NCI-H2081 treated with DMSO at 0.1 percent for 48 hours (cell line): ENCODE measurements at places on chromosomes 6 and 20.
A peak's percentile ranks its signal among the peaks of the same experiment; 100 is the strongest.

DNA sequence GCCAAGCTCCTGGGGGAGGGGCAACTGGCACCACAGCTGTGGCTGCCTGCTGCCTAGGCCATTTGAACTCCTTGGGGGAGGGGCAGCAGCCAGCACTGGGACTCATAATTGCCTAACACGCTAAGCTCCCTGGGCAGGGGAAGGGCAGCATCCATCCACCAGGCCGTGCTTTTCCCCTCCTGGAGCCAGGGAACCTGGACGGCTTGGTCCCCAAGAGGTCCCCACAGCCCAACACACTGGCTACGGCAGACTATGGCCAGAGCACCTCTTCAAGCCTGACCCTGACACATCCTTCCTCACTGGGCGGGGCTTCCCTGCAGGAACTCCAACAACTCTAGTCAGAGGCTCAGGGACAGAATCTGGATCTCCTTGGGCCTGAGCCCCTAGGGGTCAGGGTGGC, 269.4 kb downstream of the RNF144B start:
- no peak for DNase-seq

- no peak for DNase-seq
Observed at GRCh38 chr6:1263850-1264377, 48.0 kb upstream of the FOXQ1 start.

GRCh38 chr20:40495956-40496355, 193.1 kb downstream of the MAFB start:
- DNase-seq: no peak

DNA sequence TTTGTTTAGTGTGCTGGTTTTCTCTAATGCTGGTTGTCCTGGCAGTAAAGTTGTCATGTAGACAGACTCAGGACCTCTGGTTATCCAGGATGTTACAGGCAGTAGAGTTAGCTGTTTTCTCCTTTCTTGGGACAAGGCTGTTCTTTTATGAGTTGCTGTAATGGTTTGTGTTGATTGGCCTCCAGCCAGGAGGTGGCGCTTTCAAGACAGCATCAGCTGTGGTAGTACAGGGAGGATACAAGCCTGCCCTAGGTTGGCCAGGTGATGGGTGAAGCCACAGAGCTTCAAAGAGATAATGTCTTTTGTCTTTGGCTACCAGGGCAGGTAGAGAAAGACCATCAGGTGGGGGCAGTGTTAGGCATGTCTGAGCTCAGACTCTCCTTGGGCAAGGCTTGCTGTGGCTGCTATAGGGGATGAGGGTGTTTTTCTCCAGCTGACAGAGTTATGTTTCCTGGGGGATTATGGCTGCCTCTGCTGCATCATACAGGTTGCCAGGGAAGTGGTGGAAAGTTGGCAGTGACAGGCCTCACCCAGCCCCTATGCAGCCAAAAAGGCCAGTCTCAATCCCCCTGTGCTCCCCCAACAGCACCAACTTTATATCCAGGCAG, 127.2 kb upstream of the TAB2 start:
- DNase-seq: no peak

DNA sequence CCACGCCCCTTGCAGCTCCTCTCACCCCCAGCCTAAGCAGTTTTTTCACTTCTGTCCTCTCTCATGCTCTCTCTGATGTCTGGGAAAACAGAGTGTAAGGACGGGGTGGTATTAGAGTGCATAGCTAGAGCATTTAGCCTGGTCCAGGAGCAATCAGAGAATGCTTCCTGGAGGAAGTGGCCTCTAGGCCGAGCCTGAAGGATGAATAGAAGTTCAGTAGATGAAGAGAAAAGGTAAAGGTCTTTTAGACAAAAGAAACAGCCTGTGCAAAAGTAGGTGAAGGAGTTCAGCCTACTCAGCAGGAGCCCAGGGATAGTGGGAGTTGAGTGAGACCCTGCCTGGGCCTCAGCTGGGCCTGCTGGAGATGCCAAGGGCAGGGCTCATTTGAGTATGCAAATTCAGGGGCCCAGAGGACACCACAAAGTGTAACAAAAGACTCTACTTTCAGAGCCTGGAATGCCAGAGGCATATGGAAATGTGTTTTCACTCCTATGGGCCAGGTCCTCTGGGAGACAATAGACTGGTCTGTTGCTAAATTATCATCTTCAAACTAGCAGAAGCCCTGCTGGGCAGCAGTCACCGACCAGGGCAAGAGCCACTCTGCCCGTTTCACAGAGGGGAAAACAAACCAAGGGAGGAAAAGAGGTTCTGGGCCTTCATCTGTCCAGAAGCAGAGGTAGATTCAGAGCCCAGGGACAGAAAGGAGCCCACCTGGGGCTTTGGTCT, 19.7 kb upstream of the TM9SF4 start:
- no peak for DNase-seq

DNA sequence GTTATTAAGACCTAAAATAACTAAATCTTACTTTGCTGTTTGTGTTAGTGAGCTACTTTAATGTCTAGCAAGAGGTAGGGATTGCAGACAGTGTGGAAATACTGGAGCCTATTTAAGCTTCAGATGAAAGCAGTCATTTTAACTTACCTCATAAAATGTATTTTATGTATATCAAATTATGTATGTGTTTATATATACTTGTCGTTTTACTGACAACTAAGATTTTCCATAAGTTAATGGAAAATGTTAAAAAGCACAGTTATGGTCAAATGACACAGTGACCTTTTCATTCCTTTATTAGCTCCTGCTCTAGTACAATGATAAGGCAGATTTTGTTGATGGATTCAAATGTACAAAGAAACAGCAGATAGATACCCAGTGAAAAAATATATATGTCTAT, 34.6 kb downstream of the QKI start:
- DNase-seq: no peak

GRCh38 chr20:59747671-59748515, 143.6 kb downstream of the PHACTR3 start:
- DNase-seq: no peak

- DNase-seq: no peak
Observed at GRCh38 chr6:29509239-29509638, 21.5 kb upstream of the MAS1L start.

- no peak for DNase-seq
Observed at GRCh38 chr6:24910961-24911725, 24.6 kb downstream of the RIPOR2 start.

DNA sequence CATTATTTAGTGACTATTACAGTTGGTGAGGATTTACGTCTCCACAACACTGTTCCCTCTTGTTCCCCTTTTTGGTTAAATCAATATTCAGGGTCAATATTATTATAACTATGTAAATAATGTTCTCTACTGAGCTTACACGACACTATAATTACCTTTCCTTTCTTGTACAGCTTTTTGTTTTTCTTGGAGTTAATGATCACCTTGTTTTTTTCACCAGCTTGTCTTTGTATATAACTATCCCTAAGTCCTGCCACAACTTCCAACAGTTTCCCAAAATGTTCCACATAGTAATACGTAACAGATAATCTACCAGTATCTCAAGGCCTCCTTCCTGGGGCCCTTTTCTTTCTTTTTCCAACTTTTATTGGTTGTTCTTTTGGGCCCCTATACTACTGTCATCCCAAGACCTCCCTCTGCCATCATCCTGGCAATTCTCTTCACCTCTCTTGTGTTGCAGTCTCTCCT, 142.0 kb upstream of the SOX4 start:
- DNase-seq: peak; percentile 48

- no peak for DNase-seq
Observed at GRCh38 chr20:37901654-37902503, 1.0 kb upstream of the VSTM2L start.

DNA sequence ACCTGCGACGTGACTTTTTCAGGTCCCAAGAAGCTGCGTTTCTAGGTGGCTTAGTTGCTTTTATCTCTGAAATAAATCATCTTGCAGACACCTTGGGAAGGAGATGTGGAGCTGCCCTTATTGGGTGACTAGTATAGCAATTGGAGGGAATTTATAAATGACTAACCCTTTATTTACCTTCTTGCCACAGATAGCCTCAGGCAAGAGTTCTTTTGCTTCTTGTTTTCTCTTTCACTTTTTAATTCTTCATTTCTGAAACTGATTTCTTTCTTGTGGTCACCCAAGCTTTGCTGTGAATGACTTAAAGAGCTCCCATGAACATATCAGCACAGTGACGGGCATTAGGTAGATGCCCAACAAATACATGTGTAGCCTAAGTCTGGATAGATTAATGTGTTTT, 3.0 kb downstream of the ADGRF4 start:
- no peak for DNase-seq

DNA sequence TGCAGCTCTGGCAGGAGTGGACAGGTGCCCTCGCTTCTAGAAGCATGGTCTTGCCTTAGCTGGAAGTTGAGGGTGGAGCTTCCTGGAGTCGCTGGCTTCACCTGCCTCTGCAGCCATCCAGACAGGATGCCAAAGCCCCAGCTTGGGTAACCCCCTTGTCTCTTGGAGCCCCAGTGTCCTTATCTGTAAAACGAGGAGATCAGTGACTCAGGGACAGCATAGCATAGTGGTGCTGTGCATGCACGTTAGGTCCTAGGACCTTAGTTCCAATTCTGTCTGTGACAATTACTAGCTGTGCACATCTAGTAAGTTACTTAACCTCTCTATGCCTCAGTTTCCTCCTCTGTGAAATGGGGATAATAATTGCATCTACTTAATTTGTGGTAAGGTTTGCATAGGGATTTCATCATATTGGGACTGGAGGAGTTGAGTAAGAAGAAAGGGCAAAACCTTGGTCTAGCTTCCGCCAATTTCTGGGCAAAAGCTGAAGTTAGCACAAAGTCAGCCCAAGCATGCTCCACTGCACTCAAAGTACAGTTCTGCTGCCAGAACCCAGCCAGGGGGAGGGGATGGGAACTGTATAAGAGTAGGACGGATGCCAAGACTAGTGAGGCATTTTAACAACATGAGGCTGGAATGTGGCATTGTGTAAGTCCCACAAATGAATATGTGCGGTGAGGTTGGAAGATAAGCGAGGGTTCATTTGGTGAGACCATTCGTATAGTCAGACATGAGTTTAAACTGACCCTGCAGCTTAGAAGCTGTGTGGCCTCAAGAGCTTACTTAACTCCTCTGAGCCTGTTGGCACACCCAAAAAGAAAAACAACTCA, 24.5 kb downstream of the TOX2 start:
- DNase-seq: no peak

- DNase-seq: no peak
Observed at GRCh38 chr6:131024565-131024964, 38.5 kb downstream of the EPB41L2 start.

DNA sequence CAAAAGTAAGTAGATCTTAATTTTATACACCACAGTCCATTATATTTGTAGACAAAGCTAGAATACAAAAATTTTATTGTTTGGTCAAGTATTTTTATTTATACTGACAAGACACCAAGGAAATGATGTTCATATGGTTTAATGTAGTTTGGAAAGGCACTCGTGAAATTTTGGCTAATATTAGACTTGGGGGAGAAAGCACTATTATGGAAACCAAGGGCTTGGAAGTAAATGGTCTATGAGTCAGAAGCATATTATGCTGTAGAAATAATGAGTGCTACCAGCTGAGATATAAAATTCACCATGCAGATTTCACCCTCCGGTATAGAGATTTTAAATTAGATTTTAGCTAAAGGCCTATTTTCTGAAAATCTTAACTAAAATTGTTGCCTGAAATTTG, 233.6 kb downstream of the KCNQ5 start:
- no peak for DNase-seq

- no peak for DNase-seq
Observed at GRCh38 chr6:91713911-91714310, 1127.0 kb upstream of the MAP3K7 start.

- no peak for DNase-seq
Observed at GRCh38 chr6:10511477-10511876, 9.7 kb upstream of the GCNT2 start.

- no peak for DNase-seq
Observed at GRCh38 chr6:149055195-149055899, 262.2 kb upstream of the TAB2 start.

- DNase-seq: no peak
Observed at GRCh38 chr20:49344975-49345374, 67.1 kb upstream of the ZNFX1 start.

DNA sequence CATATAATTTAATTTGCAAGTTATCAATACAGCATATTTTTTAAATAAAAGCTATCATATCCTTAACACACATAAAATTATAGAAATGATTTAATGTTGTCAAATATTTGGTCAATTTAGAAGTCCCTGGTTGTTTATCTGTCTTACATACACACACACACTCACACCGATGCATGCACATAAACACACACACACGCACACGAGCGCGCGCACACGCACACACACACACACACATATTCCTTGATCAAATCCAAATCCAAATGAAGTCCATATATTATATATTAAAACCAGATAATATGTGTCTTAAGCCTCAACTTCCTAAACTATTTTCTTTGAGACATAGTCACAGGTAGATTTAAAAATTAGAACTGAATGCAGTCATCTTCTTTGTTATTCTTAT, 120.3 kb downstream of the CLVS2 start:
- DNase-seq: no peak

- peak; percentile 84 for DNase-seq
Observed at GRCh38 chr6:26196846-26197635, 109.8 kb downstream of the HFE start.

- DNase-seq: no peak
Observed at GRCh38 chr6:88538130-88538706, 372.1 kb upstream of the CNR1 start.

DNA sequence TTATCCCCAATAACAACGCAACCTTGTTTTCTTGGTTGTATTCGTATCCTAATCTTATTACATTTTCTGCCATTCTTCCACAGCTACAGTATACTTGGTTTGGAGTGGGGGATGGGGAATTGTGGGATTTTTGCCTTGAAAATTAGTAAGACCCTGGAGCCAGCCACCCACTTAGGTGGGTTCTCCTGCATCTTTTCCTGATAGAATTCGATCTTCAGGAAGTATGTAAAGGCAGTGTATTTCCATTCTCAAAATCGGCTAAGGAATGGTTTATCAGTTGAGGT, 1.1 kb downstream of the ITCH start:
- DNase-seq: no peak

DNA sequence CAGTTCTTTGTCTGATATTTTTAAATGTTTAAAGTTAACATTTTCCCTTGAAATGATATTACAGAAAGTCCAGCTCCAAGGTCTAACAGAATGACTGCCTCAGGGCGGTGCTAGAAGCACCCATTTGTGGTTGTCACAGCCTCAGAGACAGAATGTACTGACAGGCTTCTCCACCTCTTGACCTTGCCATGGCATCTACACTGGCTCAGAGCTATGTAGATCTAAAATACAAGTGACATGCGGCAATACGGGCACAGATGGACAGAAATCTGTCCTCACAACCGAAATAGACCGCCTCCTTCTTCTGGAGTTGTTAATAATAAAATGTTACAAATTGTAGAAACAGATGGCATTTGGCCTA, 167.2 kb upstream of the THEMIS start:
- no peak for DNase-seq

- no peak for DNase-seq
Observed at GRCh38 chr6:47146431-47147174, 104.5 kb upstream of the ADGRF1 start.

GRCh38 chr6:36028088-36028876, 674 bp downstream of the MAPK14 start:
- DNase-seq: no peak

GRCh38 chr6:41872147-41872546, 23.0 kb downstream of the USP49 start:
- DNase-seq: no peak

GRCh38 chr20:4946986-4947385, 54.3 kb downstream of the SLC23A2 start:
- DNase-seq: no peak

GRCh38 chr20:4488407-4489339, 233.0 kb upstream of the PRND start:
- no peak for DNase-seq
